ENCODE measurements at places on chromosomes 3 and 15.

- DNase-seq = no peak
Observed at GRCh38 chr3:178823591-178824246, 247.9 kb downstream of the ZMAT3 start.

- no peak for DNase-seq
Observed at GRCh38 chr15:67558502-67558901, 16.0 kb downstream of the MAP2K5 start.

- no peak for DNase-seq
Observed at GRCh38 chr15:41901431-41901830, 7.6 kb upstream of the SPTBN5 start.

DNA sequence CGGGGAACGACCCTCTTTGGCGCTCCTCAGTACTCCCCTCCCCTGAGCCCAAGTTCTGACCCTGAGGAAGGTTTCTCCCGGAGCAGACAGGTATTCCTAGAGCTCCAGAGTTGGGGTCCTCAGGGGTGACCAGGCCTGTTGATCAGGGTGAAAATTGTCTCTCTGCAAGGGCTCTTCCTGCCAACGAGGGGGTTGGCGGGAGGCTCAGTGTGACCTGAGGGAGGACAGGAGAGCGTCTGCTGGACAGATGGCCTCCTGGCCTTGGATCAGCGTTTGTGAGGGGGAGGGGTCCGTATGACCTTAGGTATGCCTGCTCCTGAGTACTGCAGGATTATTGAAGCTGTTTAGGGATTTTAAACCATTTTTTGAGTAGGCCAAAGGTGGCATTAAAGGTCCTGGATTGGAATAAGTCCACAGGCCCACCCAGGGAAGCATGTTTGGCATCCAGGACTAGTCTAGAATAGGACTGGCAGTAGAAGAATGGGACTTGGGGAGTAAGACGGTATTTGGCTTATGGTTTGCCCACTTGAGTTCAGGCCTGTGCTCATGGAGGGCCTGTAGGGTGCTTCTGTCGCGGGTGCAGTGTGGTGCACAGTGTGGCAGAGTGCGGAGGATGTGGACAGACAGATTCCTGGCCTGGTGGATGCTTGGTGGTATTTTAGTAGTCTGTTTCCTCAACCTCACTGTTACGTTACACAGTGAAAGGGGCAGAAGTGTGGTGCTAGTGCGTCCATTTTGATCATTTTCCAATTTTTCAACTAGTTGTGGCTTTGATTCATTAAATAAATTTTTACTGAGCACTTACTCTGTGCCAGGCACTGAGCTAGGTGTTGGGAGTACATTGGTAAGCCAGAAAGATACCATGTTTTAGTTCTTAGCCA, 959 bp downstream of the ZNF592 start:
- DNase-seq = no peak

- DNase-seq = no peak
Observed at GRCh38 chr3:195238081-195238571, 32.8 kb downstream of the XXYLT1 start.

- no peak for DNase-seq
Observed at GRCh38 chr3:129758785-129759320, 134.7 kb downstream of the TMCC1 start.

GRCh38 chr3:157063926-157064325, 96.0 kb downstream of the CCNL1 start:
- DNase-seq = no peak

- DNase-seq = no peak
Observed at GRCh38 chr15:58931987-58932588, 1.4 kb downstream of the SLTM start.

DNA sequence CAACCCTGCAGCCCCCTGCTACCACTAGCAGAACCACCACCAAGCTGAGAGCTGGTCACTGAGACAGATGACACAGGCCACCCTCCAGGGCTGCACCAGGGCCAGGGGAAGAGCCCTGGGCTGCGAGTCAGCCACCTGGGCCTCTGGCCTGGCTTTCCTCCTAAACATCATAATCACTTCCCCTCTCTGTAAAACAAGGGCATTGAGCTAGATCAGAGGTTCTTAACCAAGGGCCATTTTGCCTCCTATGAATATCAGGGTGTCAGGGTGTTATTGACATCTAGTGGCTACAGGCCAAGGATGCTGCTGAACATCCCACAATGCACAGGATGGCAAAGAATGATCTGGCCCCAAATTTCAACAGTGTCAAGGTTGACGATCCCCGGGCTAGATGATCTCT, 25.2 kb downstream of the TLE3 start:
- DNase-seq = no peak

GRCh38 chr3:160981217-160981938, 123.8 kb downstream of the B3GALNT1 start:
- no peak for DNase-seq

GRCh38 chr15:57591822-57592367, at the start of gene MYZAP:
TSS of gene MYZAP (plus strand) at chr15:57591904. CDS start at chr15:57592035, 131 bp downstream.
- DNase-seq = no peak

DNA sequence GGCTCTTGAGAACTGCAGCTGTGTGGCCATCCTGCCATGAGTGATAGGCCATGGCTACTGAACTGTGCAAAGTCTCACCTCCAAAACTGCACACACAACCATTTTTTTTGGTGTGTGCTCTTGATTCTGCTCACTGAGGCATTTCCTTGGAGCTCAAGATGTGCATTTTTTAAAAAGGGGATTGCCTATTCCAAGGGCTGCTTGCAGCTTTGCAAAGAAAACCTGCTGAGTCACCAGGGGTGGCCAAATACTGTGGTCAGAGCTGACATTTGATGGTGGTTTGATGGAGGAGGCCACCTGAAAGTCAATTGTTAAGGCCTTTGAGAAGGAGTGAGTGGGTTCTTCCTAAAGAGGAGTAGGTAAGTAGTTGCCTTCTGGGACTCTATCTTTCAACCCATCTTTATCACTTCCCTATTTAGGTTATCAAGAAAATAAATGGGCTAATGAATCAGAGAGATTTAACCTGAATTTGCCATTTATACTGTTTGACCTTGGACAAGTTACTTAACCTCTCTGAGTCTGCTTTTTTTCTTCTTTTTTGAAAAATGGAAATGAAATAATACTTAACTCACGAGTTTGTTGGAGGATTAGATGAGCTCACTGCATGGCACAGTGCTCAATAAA, 87.9 kb downstream of the CHST2 start:
- no peak for DNase-seq

GRCh38 chr3:22960105-22960984, 242.8 kb upstream of the UBE2E2 start:
- peak; percentile 35 for DNase-seq

GRCh38 chr15:33737687-33738601, 230.4 kb upstream of the CHRM5 start:
- DNase-seq = no peak

GRCh38 chr3:171775943-171776342, 34.3 kb downstream of the PLD1 start:
- DNase-seq = no peak

DNA sequence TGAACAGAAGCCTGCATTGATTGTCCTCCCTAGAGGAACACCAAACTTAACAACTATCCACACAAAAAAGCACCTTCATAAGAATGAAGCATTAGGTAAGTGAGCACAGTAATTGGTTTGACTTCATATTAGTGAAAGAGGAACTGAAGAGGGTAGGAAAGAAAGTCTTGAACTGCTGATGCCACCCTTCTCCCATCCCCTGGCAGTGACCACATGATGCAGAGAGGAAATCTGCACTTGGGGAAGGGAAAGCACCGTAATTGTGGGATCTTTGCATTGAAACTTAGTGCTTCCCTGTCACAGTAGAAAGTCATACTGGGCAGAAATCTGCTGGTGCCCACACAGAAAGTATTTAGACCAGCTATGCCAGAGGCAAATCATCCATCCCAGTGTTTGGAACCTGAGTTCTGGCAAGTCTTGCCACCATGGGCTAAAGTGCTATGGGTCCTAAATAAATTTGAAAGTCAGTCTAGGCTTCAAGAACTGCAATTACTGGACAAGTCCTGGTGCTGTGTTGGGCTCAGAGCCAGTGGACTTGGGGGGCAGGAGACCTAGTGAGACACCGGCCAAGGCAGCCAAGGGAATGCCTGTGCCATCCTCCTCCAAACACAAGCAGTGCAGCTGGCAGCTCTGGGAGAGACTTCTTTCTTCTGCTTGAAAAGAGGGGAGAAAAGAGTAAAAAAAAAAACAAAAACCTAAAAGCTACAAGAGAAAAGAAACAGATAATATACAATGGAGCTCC, 63.6 kb downstream of the SLC15A2 start:
- no peak for DNase-seq

GRCh38 chr3:43632269-43632733, 10.5 kb upstream of the ANO10 start:
- peak; percentile 81 for DNase-seq

DNA sequence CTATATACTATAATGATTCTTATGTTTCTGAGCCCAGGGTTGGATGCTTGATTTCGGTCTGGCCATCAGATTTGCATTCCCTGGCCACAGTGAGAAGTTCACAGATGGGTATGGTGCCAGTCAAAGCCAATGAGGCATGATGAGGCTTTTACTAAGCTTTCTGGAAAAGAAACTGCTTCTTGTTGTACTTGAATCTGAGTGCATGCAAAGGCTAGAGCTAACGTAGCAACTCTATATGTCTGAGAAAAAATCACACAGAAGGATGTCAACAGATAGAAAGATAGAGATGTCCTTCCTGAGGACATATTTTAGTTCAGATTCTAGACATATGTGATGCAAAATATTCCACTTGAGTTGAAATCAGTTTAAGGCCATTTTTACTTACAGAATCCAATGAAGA, 608.1 kb downstream of the ROBO1 start:
- no peak for DNase-seq

DNA sequence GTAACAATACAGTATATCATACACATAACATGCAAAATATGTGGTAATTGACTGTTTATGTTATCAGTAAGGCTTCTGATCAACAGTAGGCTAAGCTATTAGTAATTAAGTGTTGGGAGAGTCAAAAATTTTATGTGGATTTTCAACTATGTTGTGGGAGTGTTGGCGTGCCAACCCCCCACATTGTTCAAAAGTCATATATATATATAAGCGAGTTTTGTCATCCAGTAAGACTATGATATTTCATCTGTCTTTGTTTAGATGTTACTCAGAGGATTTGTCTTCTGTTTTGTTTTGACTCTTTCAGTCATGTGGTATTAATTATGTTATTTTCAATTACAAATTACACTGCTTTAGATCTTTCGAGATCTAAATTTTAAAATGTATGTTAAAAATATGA, 51.0 kb upstream of the RAP2B start:
- no peak for DNase-seq

DNA sequence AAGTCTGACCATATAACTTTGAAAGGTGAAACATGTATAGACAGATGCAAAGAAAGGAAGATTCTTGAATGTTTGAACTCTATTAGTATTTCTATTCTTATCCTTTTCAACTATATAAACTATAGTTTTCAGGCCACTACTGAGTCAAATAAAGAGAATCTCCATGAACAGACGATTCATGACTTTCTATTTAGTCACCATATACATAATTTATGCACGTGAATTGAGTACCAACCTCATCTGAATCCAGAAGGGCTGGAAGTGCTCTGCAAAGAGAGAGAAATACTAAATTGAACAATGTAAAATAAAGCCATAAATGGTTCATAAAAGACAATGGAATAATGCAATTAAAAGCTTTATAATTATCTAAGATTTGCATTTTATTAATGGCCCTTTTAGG, 9.5 kb upstream of the VPS39 start:
- DNase-seq = no peak

DNA sequence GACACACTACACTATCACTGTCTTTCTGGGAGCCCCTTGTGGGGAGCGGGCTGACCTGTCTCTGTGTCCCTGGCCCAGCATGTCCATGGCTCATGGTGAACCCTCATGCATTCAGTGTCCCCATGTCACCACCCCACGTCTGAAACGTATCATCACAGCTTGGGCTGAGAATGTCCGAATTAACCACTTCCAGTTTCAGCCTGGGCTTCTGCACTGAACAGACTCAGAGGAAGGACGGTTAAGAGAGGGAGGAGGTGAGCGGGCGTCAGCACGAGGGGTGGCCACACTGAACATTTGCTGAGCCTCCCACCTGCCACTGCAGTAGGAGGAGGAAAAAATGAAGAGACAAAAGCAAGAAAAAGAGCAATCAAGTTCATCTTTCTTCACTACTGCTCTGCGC, 30.5 kb downstream of the ATP2B2 start:
- DNase-seq = no peak

DNA sequence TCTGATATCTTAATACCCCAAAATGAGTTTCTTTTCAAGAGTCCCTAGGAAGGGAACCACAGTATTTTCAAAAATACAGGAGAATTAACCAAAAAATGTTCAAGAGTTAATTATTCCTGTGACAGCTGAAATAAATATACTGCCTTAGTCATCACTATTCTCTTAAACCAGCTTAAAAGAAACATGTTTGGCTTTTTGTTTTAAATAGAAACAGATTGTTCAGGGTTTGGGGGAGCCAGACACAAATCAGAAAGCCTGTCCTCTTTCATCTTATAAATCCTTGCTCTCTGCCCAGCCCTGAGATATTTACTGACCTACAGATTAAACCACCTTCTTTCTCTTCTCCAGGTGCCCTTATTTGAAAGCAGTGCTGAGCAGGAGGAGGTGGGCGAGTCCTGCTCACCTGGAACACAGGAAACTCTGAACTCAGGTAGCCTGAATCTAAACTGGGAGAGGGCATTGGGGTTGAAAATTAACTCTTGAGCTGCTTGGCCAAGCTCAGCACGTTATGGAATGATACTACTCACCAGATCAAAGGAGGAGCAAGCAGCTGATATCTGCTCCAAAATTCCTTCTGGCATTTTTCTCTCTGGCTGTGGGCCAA, 84.1 kb upstream of the SPRED1 start:
- DNase-seq = no peak

- no peak for DNase-seq
Observed at GRCh38 chr3:195875482-195876236, 32.7 kb downstream of the TNK2 start.

GRCh38 chr15:38129531-38130204, 123.0 kb upstream of the SPRED1 start:
- DNase-seq = peak; percentile 70

- no peak for DNase-seq
Observed at GRCh38 chr3:184761075-184761841, 49.4 kb upstream of the MAGEF1 start.

GRCh38 chr3:139762302-139762701, 84.5 kb upstream of the NMNAT3 start:
- DNase-seq = no peak

- no peak for DNase-seq
Observed at GRCh38 chr3:146307456-146307725, 56.5 kb upstream of the PLSCR4 start.

DNA sequence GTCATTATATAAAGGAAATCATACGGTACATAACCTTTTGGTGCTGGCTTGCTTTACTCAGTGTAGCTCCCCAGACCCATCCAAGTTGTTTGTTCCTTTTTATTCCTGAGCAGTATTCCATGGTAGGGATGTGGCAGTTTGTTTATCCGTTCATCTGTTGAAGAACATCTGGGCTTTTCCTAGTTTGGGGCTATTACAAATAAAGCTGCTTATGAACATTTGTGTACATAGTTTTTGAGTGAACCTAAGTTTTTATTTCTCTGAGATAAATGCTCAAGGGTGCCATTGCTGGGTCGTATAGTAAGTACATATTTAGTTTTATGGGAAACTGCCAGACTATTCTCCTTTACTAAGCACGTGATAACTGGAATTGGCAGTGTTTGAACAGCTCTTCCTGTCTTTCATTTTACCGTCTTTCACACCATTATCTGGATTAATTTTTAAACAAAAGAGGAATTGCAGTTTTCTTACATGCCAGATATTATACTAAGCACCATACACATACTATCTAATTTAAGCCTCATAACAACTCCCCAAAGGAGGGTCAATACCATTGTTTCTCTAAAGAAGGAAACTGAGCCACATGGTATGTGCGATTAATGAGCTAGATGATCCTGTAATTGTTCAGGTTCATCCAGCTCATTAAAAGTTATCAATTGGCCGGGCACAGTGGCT, 85.6 kb downstream of the PTPRG start:
- no peak for DNase-seq

GRCh38 chr3:160232014-160232413, 6.8 kb downstream of the C3orf80 start:
- no peak for DNase-seq
